ENCODE measurements at places on chromosomes 3 and 15.
A peak's percentile ranks its signal among the peaks of the same experiment; 100 is the strongest.

DNA sequence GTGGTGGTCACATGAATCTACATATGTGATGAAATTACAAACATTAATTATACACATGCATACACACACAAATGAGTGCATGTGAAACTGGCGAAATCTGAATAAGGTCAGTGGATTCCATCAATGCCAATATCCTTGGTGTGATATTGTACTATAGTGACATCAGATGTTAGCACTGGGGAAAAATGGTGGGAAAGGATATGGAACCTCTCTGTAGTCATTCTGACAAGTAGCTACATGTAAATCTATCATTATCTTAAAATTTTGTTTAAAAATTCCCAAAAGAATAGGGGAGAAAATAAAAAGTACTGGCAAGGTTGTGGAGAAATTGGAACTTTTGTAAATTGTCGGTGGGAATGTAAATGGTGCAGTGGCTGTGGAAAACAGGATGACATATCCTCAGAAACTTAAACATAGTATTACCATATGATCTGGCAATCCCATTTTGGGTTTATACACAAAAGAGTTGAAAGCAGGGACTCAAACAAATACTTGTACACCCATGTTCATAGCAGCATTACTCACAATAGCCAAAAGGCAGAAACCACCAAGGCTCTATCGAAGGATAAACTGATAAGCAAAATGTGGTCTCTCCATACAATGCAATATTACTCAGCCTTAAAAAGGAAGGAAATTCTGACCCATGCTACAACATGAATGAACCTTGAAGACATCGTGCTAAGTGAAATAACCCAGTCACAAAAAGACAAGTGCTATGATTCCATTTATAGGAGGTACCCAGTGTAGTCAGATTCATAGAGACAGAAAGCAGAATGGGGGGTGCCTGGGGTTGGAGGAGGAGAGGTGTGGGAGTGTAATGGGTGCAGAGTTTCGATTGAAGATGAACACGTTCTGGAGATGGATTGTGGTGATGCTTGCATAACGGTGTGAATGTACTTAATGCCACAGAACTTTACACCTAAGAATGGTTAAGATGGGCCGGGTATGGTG, 25.3 kb upstream of the HRH1 start:
- no peak for DNase-seq

- DNase-seq: no peak
These were observed 500.6 kb downstream of the PYDC2 start for GRCh38 chr3:191961529-191961928.

DNA sequence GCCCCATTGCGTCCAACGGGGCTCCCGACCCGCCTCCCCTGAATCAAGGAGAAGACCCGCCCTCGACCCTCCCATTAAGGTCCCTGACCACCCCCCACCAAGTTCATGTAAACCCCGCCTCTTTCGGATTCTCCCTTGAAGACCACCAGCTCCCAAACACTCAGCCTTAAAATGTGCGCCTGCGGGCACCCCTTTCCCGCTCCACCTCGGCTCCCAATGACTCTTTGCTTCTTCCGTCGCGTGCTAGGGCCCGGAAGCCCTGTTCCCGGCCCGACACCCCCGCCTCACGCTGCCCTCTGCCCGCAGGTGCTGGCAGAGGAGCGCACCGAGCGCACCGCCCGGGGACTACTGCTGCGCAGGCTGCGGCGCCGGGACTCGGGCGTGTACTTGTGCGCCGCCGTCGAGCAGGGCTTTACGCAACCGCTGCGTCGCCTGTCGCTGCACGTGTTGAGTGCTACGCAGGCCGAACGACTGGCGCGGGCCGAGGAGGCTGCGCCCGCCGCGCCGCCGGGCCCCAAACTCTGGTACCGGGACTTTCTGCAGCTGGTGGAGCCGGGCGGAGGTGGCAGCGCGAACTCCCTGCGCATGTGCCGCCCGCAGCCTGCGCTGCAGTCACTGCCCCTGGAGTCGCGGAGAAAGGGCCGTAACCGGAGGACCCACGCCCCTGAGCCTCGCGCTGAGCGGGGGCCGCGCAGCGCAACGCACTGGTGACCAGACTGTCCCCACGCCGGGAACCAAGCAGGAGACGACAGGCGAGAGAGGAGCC, 2.7 kb upstream of the LSMEM2 start:
- no peak for DNase-seq

DNA sequence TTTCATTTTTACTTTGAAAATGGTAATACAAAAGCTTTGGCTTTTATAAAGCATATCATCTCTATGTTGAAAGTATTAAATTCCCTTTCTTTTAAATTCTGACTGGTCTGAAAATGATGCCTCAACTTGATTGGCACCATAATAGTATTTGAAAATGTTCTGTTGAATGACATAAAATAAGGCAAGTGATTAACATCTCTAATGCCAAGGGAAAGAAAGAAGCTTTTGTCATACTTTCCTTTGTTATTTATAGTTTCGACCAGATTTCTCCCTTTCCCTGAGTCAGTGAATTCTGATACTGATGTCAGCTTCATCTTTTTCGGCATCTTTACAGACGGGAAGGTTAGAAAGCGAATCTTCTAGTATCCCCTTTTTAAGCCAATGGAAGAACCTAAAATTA, 3.4 kb upstream of the AP4E1 start:
- DNase-seq: no peak

GRCh38 chr3:123817413-123817812, 66.7 kb downstream of the MYLK start:
- no peak for DNase-seq

DNA sequence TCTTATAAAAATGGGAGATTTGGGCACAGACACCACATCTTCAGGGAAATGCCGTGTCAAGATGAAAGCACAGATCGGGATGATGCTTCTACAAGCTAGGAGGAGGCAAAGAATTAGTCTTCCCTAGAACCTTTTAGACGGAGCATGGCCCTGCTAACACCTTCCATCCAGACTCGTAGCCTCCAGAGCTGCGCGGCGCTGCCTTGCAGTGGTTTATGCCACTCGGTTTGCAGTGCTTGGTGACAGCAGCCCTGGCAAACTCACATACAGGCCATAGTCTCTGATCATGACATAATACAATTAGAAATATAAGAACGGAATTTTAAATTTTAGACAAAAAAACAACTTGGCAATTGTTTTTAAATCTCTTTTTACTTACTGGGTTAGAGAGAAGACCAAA, 37.1 kb upstream of the SLC41A3 start:
- DNase-seq: no peak

DNA sequence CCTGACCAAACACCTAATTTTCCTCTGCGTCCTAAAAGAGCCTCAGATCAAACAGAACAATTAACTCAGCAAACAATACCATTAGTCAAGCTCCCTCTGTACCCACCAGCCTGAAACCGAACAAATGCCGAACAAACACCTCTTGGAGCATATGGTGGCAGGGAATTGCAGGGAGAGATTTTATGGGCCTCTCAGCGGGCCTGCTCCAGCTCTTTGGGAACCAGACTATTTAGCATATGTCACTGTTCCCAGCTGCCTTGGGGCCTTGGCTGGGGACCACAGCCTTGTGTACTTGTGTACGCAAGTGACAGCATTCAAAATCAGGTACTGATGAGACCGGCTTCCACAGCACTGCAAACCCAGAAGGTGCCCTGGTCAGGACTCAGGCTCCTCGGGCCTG, 388.8 kb upstream of the PPP2R3A start:
- peak; percentile 76 for DNase-seq

DNA sequence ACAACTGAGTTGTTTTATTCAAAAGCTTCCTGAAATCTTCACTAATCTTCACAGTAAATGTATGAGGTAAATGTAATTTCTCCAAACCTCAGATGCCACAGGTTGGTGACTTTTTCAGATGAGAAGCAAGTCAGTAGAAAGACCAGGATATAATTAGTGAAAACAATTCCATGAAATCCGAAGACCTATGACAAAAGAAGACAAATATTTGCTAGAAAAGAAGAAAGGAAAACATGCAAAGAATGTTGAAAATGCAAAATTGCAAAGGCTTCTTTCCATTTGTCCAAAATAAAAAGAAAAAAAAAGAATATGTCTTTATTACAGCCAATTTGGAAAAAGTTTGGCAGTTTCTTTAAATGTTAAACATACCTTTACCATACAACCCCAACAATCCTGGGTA, 88.3 kb upstream of the MYRIP start:
- DNase-seq: no peak

DNA sequence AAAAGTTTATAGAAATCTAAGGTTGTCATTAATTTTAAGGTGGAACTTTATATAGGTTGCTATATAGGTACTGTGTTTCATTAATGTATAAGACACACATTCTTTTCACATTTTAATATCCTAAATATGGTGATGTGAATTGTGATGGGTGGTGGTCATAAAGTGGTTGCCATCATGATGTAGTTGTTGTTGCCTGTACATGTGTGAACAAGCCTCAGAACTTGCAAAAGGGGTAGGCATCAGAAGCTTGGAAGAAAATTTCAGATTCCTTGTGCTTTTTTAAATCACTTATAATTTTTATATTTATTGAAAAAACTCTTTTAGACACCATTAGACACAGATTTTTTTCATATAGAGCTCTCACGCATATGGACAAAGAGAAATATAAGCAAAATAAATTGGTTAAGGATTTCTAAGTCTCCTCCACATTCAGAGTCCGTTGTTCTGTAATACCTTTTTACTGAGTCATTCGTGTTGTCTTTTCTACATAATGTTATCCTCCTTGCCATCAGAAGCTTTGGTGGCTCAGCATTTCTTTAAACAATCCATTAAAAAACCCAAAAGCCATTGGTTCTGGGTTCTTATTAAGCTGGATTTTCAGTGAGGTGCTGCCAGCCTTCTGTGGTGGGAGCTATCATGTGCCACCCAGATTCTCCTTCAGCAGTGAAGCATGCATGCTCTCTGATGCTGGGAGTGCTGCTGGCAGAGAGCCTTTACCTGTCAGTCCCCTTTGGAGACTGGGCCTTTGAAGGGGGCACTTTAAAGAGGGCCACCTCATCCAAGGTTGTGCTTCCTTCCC, 140.4 kb upstream of the GALNT15 start:
- no peak for DNase-seq

DNA sequence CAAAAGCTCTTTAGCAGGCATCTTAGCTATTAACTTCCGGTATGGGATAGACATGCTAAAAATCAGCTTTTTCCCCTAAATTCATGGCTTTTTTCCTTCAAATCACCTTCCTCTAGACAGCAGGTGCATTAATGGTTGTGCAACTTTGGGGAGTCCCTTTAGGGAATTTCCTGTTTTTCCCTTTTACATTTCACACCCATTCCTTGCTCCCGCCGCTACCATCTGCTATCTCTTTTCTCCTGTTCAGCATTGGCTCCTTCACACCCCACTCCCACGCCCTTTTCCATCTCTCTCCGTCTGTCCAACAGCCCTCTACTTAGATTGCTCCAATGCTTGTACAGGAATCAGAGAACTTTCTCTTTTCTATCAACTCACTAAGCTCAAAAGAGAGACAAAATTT, 43.4 kb downstream of the FEZF2 start:
- DNase-seq: no peak

- DNase-seq: no peak
These were observed 52.8 kb downstream of the MGLL start for GRCh38 chr3:127769284-127770081.

GRCh38 chr3:17810759-17811158, 68.3 kb upstream of the TBC1D5 start:
- no peak for DNase-seq

GRCh38 chr3:1693145-1693544, 405.5 kb upstream of the CNTN4 start:
- DNase-seq: no peak

DNA sequence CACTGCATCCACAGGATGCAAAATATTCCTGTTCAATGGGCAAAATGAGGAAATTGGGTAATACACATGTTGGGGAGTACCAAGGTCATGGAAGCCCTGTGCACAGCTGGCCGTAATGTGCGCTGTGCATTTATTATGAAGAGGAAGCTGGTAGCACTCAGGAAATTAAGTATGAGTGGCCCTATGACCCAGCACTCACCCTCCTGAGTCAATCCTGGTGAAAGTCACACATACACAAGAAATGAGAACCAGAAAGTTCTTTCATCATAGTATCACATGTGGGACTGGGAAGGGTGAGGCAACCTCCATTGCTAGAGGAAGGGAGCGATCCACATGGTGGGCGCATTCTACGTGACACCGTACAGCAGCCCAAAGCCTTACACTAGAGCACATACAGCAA, 11.4 kb upstream of the PRR20G start:
- DNase-seq: no peak

GRCh38 chr3:55074796-55075195, 146.9 kb upstream of the LRTM1 start:
- DNase-seq: no peak

- no peak for DNase-seq
These were observed 12.2 kb downstream of the SEMA3G start for GRCh38 chr3:52432691-52433141.

GRCh38 chr3:120393243-120393642, 44.1 kb upstream of the LRRC58 start:
- DNase-seq: no peak

GRCh38 chr15:57743424-57743823, 36.9 kb downstream of the POLR2M start:
- no peak for DNase-seq

- no peak for DNase-seq
These were observed 5.3 kb downstream of the CLK3 start for GRCh38 chr15:74620636-74621545.

GRCh38 chr15:58489289-58490085, 57.7 kb downstream of the LIPC start:
- no peak for DNase-seq

DNA sequence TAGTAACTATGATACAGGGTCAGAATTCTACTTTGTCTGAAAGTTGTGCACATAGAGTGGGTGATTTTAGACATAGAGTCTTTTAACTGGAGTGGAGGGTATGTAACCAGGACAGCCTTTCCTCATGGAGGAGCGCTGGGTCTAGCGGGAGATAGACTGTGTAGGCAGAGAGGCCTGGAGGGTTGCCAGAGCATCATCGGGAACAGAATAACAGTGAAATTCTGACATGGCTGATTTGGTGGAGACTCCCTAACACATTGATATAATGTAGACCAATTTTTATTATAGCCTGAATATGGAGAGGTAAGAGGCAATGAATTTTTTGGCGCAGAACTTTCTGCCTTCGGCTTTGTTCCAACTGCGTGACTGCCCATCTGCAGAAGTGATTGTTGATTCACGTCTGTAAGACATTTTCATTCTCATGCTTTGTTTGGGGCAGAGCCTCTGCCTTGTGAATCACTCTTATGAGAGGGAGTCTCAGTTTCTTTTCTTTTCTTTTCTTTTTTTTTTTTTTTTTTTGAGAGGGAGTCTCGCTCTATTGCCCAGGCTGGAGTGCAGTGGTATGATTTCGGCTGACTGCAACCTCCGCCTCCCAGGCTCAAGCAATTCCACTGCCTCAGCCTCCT, 16.0 kb downstream of the LPP start:
- no peak for DNase-seq
